ENCODE measurements at places on chromosomes 1 and 21. TPM values are rescaled to one million over a fixed set of nuclear protein-coding genes. Genes with fewer than 3 reads are reported as not detected.
A peak's percentile ranks its signal among the peaks of the same experiment; 100 is the strongest.

- DNase-seq, result no peak
These were observed 173.9 kb downstream of the DUSP10 start for GRCh38 chr1:221567859-221568507.

GRCh38 chr1:199149591-199149990 is 510.8 kb downstream of the PTPRC start:
- DNase-seq, result no peak

DNA sequence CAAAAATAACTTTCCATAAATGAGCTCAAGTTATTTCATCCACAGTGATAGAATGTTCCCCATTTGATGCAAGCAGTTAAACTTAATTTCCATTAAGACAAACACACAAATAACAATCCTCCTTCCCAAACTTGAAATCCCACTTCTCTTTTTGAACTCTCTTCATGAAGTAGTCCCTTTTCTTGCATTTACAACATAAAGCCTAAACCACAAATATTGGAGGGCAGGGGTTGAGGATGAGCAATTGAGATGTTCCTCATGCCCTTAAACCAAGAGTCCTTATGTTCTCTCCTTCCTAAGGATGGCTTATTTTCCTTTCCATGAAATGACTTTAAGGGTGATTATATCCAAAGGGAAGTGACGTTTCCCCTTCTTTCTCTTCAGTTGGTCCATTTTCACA is 228.8 kb downstream of the DISC1 start:
- DNase-seq, result no peak

GRCh38 chr1:227736814-227737432 is 1.7 kb downstream of the SNAP47 start:
- DNase-seq, result no peak

DNA sequence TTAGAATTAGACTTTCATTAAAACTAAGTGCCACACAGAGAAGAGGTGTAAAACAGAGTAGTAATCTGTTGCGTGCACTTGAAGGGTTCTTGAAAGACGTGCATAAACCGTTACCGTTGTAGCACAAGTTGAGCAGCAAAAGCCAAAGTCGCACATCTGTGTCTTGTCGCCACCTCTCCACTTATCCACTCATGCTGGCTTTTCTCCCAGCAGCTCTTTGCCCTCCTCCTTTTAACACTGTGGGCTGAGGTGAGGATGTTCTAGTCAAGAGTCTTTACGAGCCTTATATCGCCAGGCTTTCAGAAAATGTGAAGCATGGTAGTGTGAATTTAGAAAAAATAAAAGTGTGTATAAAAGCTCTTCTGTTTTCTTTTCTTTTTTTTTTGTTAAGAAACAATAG is 48.0 kb downstream of the NR5A2 start:
- DNase-seq, result peak; percentile 14

DNA sequence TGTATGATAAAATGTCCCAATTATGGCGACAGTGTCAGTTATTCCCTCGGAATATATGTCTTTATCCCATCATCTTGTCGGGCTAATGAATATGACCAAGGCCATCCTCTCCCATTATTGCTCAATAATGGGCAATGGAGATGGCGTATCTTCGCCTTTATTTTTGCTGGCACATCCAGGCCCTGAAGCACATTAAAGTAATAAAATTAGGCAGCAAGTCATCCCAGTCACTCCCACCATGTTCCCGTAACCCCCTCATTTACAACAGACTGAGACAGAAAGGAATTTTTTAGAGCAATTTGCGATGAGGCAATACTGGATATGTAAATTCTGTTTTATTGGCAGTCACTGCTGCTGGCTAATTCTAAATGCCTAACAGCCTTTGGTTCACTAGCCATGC is 35.3 kb downstream of the CLIC6 start:
- DNase-seq, result no peak

The PRAMEF9 gene
- not detected for polyA plus RNA-seq

GRCh38 chr1:202540014-202540413 is 170.2 kb downstream of the SYT2 start:
- DNase-seq, result no peak

- DNase-seq, result no peak
These were observed 94.1 kb downstream of the ERG start for GRCh38 chr21:38404177-38404576.

The EFHD2 gene
- polyA plus RNA-seq, result 20.1 TPM

GRCh38 chr1:90706437-90707362 is 10.4 kb downstream of the BARHL2 start:
- no peak for DNase-seq

DNA sequence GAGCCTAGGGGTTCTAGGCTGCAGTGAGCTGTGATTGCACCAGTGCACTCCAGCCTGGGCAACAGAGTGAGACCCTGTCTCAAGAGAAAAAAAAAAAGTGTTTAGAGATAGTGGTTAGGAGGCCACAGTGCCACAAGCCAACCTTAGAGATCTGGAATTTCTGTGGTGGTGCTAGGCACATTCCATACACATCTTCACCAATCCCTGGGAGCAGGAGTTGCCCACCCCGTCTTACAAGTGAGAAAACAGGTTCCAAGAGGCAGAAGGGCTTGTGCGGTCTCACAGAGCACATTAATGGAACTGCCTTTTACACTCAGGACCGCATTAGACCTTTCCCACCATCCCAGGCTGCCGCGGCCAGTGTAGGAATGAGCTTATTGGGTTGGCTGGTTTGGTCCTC is 93.2 kb downstream of the EPHB2 start:
- DNase-seq, result no peak

- no peak for DNase-seq
These were observed 855.8 kb upstream of the PRMT6 start for GRCh38 chr1:106200711-106201110.

DNA sequence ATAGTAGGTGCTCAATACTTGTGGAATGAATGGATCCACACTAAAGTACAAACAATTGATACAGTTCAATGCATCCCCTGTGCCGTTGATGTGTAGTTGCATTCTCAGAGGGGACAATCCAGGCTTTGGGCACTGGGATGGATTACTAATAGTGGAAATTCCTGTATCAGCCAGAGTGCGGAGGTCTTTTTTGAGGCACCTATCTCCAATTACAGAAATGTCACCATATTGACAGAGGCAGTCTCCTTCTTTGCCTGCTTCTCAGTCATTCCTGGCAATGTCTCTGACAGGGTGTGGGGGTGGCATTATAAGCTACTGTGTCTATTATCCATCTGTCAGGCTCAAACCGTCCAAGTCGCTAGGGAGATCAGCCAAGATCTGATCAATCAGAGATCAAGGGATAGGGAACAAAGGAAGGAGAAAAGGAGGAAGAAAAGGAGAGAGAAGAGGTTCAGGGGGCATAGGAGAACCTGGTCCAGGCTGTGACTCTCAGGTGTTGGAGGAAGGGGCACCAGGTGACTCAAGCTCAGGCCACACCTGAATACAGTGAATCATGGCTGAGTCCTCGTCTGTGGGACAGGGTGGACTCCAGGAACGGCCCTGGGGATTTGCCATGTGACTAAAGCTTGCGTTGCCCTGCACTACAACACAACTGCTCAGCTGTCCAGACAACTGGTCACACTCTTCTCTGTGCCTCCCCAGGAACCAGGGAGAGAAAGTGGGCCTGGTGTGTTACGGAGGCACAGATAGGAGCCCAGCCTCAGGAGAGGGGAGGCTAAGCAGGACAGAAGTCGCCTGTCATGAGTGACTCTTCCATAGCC is 3.4 kb upstream of the LAMB3 start:
- no peak for DNase-seq

Measured in heart right ventricle (tissue), 16 donors.